IPS-NIHi11 (cell line): ENCODE measurements at places on chromosomes 12 and 14.
A peak's percentile ranks its signal among the peaks of the same experiment; 100 is the strongest.

GRCh38 chr12:128693771-128694170 is 130.0 kb downstream of the SLC15A4 start:
- no peak for DNase-seq

DNA sequence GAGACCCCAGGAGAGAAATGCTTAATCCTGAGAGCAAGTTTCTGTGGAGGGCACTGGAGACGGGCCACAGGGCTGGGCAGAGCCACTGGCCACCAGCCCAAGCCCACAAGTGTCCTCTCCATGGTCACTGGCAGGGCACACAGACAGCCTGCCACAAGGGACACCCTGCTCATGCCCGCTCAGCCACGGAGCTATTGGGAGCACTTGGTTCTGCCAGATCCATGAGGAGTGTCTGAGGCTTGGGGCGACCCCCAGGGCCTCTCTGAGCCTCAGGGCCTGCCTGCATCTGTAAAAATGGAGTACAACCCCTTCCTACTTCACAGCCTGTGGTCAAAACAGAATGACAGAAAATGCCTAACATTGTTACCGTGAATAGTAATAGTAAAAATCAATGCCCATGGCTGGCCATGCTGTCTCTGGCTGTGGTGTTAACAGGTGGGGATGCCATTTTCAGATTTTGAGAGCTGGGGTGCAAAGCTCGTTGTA is 3.2 kb downstream of the PGF start:
- DNase-seq: no peak

- no peak for DNase-seq
Measured at GRCh38 chr12:130162745-130163460, 639 bp downstream of the FZD10 start.

DNA sequence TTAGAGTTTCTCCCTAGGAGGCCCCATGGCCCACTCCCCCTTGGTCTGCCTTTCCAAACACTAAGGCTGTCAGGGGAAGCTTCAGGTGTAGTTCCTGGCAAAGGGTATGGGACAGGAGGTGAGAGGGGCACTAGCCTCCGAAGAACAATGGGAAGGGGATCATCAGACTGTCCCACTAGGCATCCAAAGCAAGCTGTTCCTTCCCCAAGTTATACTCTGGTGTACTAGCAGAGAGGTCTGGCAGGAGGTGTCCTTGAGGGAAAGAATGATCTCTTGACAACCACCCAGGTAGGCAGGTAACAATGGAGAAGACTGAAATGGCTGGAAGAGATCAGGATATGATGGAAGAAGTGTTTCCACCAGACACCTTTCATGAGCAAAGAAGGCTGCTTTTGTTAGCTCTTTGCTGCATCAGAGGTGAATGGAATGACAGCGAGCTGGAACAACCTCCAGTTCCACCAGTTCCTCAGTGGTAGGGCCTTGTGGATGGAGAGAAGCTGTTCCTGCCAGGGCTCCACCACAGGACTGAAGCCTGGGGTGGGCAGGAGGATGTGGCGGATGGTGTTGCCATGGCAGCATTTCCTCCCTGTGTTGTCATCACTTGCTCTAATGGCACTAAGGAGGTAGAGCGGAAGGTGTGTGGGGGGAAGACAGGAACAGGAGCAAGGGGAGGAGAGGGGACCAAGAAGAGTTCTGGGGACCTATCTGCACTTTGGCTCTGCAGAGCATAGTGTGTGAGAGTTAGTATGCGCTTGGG is 2.3 kb upstream of the AGAP2 start:
- no peak for DNase-seq

DNA sequence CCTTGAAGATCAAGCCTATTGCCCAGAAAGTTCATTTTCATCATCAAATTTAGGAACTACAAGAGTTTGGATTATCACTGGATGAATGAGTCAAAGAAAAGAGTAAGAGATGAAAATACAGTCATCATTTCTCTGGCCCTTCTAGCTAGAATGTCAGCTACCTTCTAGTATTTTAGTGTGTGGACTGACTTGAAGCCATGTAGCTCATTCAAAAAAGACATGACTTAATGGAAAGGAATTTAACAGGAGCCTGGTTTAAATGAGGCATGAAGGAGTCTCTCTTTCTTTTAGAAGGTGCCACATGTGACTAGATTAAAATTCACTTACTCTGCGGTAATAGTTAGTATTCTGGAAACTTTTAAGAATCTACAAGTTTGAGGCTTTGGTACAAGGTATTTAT is 7.1 kb downstream of the PTHLH start:
- DNase-seq: no peak

GRCh38 chr12:115774148-115774895 is 503.2 kb downstream of the MED13L start:
- no peak for DNase-seq

- no peak for DNase-seq
Measured at GRCh38 chr12:126210448-126210847, 1145.2 kb downstream of the AACS start.

DNA sequence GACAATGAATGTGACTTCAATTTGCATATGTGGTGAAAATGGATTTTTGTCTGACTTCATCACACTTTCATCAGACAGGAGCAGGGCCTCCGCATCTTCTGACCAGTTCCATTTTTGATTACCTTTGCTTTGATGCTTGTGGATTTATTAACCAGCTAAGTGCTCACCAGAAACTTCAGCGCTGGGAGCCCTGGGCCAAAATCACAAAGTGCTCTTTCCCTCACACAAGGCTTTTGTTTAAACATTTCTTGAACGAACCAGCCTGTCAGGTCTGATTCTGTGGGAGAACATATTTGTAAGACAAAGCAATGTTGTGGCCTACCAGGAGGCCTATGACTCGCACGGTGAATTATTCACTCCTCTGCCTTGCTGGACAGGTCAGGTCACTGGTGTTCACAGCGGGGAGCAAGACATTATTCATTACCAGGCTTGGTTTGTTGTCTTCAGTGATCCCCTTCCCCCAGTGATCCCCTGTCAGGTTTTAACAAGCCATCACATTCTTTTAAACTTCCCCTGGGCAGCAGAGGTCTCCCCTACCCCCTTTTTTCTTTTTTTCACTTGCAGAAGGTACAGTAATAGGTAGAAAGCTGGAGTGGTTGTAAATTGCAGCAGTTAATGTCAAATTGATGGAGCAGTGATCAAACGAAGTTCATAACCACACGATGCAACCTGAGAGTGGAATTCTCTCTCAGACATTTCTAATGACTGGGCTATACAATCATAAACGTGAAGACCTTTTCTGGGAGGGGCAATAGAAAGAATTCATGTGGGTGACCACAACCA is 167.5 kb upstream of the PRICKLE1 start:
- peak; percentile 83 for DNase-seq

- DNase-seq: no peak
Measured at GRCh38 chr12:124218243-124218560, 76.7 kb upstream of the RFLNA start.

DNA sequence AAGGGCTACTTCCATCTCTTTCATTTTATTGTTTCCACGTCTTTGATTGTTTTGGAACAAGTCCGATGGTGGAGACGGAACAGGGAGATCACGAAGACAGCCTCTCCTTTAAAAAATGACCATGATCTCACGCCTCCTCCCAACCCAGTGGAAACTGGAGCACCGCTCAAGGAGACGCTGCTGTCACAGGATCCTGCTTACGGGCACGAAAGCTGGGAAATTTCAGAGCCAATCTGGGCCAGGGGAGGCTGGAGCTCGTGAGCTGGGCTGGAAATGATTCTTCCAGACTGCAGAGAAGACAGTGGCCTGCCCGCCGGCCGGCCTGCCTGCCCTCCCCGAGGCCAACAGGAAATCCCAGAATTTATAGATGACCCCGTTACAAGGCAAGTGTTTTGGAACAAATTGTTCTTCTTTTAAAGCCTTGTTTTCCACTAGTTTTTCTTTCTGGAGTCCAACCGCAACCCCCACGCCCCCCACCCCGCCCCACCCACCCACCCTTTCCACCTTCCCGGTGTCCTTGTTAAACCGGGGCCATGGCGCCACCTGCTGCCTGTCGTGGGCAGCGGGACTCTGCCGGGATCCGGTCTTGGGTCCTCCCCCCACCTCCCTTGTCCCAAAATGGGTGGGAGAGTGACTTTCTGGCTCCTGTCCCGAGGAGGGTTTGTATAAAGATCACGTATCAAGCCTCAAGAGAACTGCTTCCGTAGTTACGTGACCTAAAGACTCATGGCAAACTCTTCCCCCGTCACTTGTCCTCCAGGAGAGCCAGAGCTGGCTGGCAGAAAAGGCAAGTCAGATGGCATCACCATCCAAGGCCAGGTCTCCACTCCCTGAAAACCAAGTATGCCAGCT is 40.3 kb downstream of the MAP1LC3B2 start:
- DNase-seq: peak; percentile 87

DNA sequence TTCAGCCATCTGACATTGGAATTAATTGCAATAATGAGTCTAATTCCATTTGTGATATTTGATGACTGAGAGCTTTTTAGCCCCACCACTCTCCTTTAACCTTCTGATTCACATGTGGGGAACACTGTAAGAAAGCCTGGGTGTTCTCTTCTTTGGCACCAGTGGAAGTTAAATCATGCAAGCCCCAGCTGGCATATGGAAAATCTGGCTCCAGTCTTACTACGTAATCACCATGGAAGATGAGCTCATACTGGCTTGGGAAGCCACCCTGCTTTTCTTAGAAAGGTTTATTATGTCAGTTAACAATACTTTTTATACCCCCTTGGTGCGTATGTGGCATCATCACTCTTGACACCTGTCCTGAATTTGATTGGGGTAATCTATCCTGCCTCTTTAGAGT is 479.3 kb downstream of the SLC16A7 start:
- no peak for DNase-seq

- no peak for DNase-seq
Measured at GRCh38 chr12:13177906-13178305, 18.6 kb upstream of the EMP1 start.

DNA sequence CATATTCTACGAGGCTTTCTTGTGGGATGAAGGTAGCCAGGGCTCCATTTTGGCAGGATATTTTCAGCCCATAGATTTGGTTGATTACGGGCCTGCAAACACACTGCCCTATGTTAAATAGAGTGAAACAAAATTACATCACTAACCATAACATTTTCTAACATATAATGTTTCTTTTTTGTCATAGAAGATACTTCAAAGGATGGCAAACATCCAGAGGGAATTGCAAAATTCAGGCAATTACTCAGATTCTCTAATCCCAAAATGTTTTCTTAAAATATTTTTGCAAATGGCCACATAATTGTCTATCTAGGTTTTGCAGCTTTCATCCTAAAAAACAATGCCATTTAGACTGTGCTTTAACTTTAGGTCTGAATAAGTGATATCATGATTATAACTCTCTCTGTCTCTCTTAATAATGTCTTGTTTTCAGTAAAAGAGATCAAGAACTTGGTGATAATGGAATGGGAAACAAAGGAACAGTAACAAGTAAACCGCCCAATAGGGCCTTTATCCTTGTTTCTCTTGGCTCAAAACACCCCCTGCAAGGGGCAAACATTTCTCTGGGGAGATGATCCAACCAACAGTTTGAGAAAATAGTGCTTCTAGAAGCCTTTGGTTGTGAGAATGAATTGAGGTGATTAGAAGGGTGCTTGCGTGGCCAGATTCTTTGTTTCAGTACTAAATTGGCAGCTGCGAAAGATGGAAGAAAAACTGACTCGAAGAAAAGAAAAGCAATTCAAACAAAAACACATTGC is 54.4 kb upstream of the BTG1 start:
- DNase-seq: no peak

GRCh38 chr12:9773216-9773877 is 12.6 kb upstream of the CD69 start:
- no peak for DNase-seq

- peak; percentile 55 for DNase-seq
Measured at GRCh38 chr14:96264853-96265252, 8.8 kb downstream of the BDKRB1 start.

GRCh38 chr12:101044512-101045059 is 165.5 kb downstream of the SLC5A8 start:
- DNase-seq: no peak

- DNase-seq: no peak
Measured at GRCh38 chr12:8446642-8447547, 8.9 kb upstream of the CLEC6A start.

DNA sequence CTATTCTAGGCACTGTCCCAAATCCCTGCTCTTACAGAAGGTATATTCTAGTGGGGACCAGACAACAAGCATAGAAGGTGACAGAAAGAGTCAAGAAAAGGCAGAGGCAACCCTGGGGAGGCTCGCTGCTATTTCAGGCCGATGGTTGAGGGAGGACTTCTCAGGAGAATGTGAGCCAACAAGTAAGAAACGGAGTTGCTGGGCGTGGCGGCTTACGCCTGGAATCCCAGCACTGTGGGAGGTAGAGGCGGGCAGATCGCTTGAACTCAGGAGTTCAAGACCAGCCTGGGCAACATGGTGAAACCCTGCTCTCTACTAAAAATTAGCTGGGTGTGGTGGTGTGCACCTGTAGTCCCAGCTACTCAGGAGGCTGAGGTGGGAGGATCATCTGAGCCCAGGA is 4.7 kb upstream of the GOLGA3 start:
- DNase-seq: no peak

DNA sequence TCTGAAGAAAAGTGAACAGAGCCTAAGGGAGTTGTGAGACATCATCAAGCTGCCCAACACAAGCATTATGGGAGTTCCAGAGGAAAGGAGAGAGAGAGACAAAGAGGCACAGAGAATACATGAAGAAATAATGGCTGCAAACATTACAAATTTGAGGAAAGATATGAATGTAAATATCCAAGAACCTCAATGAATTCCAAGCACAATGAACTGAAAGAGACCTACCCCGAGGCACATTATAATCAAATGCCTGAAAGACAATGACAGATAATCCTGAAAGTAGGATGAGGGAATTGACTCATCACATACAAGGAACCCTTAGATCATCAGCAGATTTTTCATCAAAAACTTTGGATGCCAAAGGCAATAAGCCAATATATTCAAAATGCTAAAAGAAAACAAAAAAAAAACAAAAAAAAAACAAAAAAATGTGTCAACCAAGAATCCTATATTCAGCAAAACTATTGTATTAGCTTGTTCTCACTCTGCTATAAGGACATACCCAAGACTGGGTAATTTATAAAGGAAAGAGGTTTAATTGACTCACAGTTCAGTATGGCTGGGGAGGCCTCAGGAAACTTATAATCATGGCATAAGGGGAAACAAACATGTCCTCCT is 37.8 kb downstream of the BCL2L14 start:
- no peak for DNase-seq

DNA sequence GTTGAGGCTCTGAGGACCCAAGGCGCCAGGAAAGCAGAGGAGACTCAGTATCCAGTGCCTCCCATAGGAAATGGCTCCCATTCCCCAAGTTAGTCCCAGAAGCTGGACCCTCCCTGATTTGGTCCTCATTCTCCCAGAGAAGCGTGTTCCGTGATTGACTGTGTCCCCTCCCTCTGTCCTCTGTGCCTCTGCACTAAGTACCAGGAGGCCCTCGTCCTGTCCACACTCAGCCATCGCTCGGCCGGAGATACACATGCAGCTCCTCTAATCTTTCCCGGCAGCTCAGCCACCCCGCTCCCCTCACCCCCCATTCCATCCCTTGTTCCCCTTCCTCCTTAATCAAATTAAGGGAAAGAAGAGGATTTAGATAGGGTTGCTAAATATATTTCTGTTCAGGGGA is 28.3 kb upstream of the ATP2A2 start:
- no peak for DNase-seq

DNA sequence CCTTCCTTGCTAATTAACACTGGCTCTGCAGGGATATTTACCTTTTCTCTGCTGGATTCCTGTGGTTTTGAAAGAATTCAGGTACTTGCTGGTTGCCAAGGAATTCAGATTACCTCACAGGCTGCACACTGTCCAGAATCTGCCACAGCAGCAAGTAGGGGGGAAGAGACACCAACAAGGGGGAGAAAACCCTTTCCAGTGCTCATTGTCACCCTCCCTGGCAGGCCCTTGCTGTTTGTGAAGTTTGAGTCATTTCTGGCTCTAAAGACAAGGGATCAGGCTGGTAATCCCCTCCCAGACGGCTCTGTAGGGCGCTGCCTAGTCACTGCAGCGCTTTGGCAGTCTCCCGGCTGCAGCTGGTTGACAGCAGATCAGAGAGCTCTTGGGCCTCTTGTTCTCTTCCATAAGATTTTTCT is 50.8 kb downstream of the TTLL5 start:
- DNase-seq: peak; percentile 73
